Activated naive CD8-positive, alpha-beta T cell treated with anti-CD3 and anti-CD28 coated beads for 36 hours (primary cell): ENCODE measurements at places on chromosomes 16 and 17. TPM values are rescaled to one million over a fixed set of nuclear protein-coding genes. Genes with fewer than 3 reads are reported as not detected.

The SYT17 gene
- 0.14 TPM for total RNA-seq

The WSCD1 gene
- total RNA-seq: 0.27 TPM

The LITAFD gene
- not detected for total RNA-seq

The NPB gene
- total RNA-seq: not detected

The KCNG4 gene
- not detected for total RNA-seq

The CASKIN1 gene
- 1.8 TPM for total RNA-seq

The RAMP2 gene
- total RNA-seq: not detected

The PIPOX gene
- total RNA-seq: 2.0 TPM

The ARSG gene
- 5.0 TPM for total RNA-seq

The GPR179 gene
- 0.34 TPM for total RNA-seq

The ABCA9 gene
- total RNA-seq: not detected

The GPRC5B gene
- total RNA-seq: 0.30 TPM

The SLFN12L gene
- 35.9 TPM for total RNA-seq

The HSDL1 gene
- 13.9 TPM for total RNA-seq

The KRTAP16-1 gene
- total RNA-seq: not detected

The ARHGDIG gene
- total RNA-seq: not detected
